Stimulated activated CD4-positive, alpha-beta T cell treated with anti-CD3 and anti-CD28 coated beads, Interleukin-1b, Interleukin-23, amount 100 ng/mL, for 4 hours (primary cell): ENCODE measurements at places on chromosomes 5 and 9.
A peak's percentile ranks its signal among the peaks of the same experiment; 100 is the strongest.

DNA sequence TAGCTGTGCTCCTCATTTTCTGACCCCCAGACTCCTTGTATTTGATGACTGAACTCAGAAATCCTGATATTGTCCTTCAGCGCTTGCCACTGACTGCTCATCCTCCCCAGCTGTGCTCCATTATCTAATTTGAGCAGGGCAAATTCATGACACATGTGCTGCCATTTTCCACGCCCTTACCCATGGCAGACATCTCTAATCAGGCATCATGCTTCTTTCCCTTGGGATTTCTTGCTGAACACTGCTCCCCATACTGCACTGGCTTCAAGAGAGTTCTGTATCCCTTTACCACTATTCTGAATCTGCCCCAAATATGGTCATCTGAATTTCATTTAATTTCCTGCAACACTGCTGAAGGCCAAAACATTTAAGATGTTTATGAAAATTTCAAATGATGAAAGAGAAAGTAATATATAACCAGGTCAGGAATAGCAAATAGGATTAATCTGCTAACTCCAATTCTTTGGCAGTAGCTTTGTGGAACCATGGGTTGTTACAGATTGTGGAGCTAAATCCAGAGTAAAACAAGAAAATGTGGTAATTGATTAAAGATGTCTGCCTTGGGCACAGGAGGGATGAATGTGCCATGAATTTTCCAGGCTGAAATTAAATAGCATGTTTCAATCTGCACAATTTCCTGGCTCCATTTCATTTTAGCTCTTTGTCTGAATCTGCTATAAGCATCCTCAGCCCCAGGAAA is 93.6 kb downstream of the CYFIP2 start:
- no peak for DNase-seq

DNA sequence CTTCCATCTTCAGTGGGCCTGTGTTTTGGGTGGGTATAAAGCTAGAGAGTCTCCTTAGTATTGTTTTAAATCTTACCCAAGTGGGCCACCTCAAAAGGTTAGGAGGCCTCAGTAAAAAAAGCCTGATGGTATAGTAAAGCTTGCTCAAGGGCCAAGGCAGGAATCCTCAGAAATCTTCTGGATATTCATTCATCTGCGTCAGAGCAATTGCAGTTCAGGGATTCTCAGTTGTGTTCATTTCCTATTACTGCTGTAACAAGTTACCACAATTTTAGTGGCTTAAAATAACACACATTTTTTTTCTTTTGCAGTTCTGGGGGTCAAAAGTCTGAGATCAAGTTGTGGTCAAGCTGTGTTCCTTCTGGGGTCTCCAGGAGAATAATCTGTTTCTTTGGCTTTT is 985.5 kb downstream of the TLE4 start:
- no peak for DNase-seq

DNA sequence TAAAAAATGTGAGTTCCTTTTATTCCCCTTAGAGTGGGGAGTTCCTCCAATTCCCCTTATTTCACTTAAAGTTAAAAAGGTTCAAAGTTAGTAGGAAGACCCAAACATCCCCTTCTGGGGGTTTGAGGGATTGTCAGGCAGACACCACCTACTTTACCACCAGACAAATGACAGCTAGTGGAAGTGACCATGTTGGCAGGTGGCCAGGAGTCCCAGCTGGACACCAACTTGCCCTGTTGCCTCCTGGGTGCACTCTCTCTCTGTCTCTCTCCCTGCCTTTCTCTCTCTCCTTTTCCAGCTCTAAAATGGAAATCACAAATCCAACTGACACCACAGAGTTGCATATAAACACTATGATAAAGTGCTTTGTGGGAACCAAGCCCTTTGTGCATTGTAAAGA is 307.7 kb upstream of the TLE4 start:
- DNase-seq: no peak

GRCh38 chr5:178859625-178860521 is at the start of gene ZNF354B:
TSS of gene ZNF354B (plus strand) at chr5:178859953. CDS start at chr5:178861048, 1,095 bp downstream.
- DNase-seq: peak; percentile 71

GRCh38 chr5:128472919-128473318 is 65.1 kb downstream of the FBN2 start:
- no peak for DNase-seq

- DNase-seq: no peak
Measured at GRCh38 chr5:171336521-171337209, 27.6 kb downstream of the TLX3 start.

DNA sequence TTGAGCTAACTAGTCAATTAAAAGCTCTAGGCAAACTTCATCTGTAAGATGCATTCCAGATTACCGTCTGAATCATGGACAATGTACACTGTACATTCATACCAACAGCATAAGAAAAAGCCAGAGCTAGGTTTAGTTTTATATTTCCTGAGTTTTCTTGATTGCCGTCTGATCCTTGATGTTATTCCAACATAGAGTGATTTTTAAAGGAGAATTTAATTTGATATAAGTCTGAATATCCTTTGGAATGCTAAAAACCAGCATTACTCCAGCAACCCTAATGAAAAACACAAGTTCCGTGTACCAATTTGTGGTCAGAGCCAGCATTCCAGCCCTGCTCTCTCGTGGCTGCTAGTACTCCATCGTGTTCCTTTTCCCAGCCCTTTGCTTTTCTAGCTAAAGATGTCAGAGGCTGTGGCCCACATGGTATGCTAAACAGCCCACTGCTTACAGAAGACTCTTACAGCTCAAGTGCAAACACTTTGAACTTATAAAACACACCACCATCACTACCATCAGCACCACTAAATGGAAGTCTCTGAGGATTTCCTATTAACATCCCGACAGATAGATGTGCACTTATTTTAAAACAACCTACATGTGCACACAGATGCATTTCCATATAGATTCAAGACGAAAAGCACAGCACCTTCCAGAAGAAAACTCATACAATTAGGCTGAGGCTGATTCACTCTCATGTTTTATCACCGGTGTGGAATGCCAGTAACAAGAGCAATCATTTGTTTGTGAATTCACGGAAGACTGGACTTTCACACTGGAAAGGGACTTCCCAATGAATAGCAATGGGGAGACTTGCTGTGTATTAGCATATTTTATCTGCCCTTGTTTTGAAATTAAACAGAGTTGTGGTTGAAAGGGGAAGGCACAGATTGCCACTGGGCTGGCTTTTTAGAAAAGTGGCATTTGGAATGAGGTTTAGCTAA is 246.9 kb upstream of the GAS1 start:
- DNase-seq: no peak

- DNase-seq: no peak
Measured at GRCh38 chr5:150147670-150148069, 8.0 kb downstream of the PDGFRB start.

DNA sequence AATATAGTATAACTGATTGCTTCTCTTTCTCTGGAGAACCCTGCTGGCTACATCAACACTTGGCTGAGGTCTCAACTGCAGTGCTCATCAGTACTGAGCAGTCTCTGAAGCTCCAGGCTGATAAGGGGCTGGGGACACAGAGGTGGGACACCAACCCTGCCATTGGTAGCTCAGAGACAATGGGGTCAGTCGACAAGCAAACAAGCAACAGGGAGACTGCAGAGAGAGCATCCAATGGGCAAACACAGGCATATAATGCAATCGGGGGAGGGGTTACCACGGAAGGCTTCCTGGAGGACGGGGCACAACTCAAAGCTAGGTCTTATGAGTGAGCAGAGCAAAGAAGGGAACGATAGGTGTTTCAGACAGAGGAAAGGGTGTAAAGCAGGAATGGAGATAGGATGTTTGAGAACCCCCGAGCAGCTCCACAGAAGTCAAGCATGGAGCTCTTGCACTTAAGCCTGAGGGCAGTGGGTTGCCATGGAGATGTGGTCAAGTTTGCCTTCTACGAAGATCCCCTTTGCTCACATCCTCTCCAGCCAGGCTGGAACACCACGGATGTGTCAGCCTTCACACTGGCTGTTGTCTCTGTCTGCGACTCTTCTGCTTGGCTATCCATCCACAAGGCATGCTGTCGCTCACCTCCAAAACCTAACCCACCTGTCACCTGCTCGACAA is 21.5 kb upstream of the AKNA start:
- DNase-seq: no peak

- no peak for DNase-seq
Measured at GRCh38 chr9:16705111-16705604, 165.3 kb downstream of the BNC2 start.

DNA sequence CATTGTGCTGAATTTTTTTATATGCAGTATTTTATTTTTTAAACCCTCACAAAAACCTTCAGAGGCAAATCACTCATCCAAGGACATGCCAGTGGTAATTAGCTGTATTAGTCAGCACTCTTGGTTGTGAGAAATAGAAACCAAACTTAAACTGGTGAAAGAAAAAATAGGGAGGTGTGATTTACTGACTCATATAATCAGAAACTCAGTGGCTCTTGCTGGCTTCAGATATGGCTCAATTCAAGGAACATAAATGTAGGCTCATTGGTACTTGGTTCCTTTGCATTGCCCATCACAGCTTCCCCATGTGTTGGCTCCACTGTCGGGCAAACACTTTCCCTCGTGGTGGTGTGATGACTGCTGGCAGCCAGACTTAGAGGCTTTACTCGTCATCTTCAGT is 497.2 kb downstream of the MAT2B start:
- DNase-seq: no peak

GRCh38 chr9:69412741-69413150 is 87.7 kb downstream of the ENTREP1 start:
- DNase-seq: no peak

- DNase-seq: no peak
Measured at GRCh38 chr5:81789033-81789432, 38.1 kb upstream of the SSBP2 start.

- DNase-seq: no peak
Measured at GRCh38 chr5:116482394-116482793, 92.2 kb downstream of the SEMA6A start.

DNA sequence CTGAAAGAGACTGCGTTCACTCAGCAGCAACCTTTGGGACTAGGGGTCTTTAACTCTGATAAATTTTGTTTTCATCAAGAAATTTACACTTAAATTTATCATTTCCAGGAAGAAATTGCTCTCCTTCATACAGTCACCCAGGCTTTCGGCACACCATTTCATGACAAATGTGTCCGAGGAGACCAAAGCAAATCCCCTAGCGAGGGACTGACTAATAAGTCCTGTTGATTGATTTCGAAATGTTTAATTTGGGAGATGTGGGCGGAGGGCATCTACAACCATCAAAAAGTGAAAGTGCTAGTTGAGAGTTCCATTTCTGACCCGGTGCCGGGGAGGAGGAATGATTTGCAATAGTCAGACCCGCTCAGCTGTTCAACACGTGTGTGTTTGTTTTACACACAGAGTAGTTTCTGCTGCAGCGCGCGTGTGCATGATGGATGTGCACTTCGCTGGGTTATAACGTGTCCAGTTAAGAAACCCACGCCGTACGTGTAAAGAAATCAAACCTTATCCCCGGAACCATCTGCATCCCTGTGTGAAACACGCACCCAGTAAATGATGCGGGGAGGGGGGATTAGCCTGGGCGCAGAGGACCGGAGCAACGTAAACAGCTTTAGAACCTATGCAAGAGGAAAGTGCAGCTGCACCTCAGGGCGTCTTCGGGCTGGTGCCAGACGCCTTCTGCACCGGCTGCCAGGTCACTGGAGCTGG is 845 bp upstream of the NR4A3 start:
- DNase-seq: no peak

GRCh38 chr9:4836676-4837075 is 43.9 kb downstream of the RCL1 start:
- no peak for DNase-seq

DNA sequence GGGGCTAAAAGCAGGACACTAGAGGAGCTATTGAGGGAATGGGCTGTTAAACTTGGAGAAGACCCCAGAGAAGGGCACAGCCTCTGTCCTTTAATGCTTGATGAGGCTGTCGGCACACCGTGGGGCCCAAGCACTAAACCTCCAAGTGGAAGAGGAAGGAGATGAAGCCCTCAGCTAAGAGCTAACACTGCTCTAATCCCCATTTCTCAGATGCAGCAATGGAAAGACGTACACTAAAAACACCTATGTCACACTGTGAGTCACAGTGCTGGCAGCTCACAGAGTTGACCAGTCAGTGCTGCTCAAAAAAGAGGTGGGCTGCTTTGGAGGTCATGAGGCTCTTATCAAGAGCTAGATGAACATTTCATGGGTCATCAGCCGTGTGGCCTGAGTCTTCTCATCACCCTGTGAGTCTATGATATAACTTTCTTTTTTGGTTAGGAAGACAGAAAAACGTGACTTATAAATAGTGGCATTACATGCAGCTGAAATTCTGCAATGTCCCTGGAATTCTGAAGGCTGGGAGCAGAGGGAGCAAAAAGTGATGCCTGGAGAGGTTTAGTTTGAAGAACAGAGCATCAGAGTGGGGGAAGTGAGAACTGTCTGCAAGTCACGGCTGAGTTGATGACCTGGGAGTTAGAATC is 21.5 kb downstream of the TNFSF8 start:
- DNase-seq: no peak

- DNase-seq: no peak
Measured at GRCh38 chr9:31210978-31211570, 1173.4 kb upstream of the ACO1 start.

DNA sequence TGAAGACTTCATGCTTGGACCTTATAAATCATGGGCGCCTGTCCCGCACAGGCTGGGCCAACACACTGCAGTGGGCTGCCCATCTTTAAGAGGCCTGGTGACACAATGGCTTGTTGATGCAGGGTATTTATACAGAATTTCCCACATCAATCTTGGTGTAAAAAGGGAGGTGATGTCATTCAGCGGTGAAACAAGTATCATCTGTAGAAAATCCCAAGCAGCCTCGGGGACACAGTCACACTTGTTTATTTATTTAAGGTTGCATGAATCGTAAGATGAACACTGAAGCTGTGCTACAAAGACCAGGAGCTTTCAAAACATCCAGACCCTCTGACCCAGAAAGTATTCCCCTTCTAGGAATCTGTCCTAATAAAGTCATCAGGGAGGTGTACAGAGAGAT is 40.5 kb downstream of the SMIM23 start:
- DNase-seq: no peak

GRCh38 chr5:23727271-23727670 is 219.9 kb downstream of the PRDM9 start:
- no peak for DNase-seq

DNA sequence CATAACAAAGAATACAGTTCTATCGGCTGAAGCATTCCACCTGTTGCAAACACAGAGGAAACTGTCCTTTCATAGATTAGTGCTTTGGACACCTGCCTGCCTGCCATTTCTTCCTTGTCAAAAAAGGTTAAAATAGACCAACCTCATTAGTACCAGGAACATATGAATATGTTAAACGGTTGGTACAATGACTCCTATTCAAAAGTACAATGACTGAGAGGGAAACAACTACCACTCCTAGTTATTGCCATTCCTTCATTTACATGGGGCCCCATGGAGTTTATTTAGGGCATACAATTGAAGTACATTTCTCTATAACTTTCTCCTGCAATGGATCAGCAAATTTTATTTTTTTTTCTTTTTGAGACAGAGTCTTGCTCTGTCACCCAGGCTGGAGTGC is 77.4 kb upstream of the PIP5K1B start:
- DNase-seq: no peak

GRCh38 chr5:75341934-75342333 is 4.9 kb downstream of the HMGCR start:
- DNase-seq: no peak
